ENCODE measurements at places on chromosomes 1 and 21. TPM values are rescaled to one million over a fixed set of nuclear protein-coding genes. Genes with fewer than 3 reads are reported as not detected.

Gene TRIM67
- 0.17 TPM for polyA plus RNA-seq

DNA sequence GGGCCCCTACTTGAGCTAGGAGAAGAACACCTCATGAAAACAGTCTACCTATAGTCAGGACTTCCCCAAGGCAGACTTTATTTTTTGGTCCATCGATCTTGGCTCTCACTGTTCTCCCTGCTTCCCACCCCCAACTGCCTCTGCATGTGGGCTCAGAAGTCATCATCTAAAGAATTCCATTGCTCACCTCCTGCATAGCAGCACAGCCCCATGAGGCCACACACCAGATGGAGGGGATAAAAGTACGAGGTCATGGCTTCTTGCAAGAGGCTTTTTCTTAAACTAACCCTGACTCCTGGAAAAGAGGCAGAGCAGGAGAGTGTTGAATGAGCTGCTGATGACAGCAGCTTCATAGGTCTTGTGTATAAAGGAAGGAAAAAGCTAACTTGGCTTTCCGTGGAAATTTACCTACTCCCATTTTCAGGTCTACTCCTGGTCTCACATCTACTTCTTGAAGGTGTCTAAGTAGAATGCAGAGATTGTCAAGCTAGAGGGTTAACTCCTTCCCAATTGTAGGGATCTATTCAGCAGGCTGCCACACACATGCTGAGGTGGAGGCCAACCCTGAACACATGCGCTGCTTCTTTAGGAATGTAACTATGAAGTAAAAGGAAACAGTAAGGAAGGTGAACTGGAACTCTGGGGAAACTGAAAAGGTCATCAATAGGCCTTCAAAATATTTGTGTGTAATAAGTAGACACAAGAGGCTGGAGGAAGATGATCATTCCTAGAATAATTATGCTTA is 18.7 kb downstream of the WNT2B start:
- DNase-seq: no peak

Gene APOBEC4
- not detected for polyA plus RNA-seq

- DNase-seq: no peak
Observed at GRCh38 chr1:44049839-44050238, 18.6 kb upstream of the SLC6A9 start.

DNA sequence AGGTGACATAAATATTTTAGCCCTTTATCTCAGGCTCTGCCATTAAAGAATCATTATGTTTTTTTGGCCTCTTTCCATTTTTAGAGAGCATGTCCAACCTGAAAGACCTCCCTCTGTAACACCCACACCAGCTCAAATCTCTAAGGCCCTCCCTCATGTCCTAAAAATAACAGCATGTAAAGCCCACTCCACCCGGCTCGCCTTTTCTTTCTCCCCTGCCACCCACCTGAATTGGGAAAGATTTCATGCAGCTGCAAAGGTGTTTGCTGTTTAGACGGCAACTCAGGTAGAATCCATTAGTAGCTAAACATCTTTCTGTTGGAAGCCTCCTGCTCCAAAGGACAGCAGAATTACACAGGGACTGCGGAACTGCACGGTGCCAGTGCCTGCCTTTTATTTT is 79.9 kb downstream of the DMRTA2 start:
- DNase-seq: no peak

Gene EDN2
- polyA plus RNA-seq: 3.4 TPM

DNA sequence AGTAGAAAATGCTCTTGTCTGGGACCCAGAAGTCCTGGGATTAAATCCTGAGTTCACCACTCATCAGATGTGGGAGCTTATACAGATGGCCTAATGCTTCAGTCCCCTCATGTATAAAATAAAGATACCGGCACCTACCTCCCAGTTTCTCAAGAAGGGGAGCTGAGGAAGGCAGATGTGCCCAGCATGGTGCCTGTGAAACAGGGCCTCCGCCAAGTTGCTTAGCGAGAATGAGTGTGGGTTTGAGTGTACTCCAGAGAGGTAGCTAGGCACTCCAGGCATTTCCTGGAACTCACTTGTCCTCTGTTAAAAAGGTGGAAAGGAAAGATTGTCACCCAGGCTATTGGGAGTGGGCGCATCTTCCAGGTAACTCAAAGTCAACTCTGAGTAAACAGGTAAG is 37.8 kb downstream of the IER5 start:
- no peak for DNase-seq

Gene CAMSAP2
- polyA plus RNA-seq: 42.8 TPM

- DNase-seq: no peak
Observed at GRCh38 chr1:216607067-216607697, 116.0 kb downstream of the ESRRG start.

- DNase-seq: no peak
Observed at GRCh38 chr1:23599125-23599524, 39.8 kb upstream of the ID3 start.

Gene SYCP1
- 0.23 TPM for polyA plus RNA-seq

DNA sequence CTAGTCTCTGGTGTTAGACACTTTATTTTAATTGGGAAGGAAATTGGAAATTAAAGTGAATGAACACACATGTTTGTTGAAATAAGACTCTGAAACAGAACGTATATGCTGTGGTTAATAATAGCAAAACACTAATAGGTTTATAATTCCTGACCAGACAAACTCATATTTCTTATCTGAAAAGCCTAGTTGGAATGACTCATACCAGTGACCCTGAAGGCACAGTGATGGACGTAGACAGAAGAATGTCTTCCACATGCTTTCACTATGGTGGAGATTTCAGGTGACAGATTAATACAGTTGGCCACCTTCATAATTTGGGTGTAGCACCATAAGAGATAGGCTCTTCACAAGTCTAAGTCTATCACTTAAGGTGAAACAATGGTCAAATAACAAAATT is 83.0 kb upstream of the COL11A1 start:
- no peak for DNase-seq

DNA sequence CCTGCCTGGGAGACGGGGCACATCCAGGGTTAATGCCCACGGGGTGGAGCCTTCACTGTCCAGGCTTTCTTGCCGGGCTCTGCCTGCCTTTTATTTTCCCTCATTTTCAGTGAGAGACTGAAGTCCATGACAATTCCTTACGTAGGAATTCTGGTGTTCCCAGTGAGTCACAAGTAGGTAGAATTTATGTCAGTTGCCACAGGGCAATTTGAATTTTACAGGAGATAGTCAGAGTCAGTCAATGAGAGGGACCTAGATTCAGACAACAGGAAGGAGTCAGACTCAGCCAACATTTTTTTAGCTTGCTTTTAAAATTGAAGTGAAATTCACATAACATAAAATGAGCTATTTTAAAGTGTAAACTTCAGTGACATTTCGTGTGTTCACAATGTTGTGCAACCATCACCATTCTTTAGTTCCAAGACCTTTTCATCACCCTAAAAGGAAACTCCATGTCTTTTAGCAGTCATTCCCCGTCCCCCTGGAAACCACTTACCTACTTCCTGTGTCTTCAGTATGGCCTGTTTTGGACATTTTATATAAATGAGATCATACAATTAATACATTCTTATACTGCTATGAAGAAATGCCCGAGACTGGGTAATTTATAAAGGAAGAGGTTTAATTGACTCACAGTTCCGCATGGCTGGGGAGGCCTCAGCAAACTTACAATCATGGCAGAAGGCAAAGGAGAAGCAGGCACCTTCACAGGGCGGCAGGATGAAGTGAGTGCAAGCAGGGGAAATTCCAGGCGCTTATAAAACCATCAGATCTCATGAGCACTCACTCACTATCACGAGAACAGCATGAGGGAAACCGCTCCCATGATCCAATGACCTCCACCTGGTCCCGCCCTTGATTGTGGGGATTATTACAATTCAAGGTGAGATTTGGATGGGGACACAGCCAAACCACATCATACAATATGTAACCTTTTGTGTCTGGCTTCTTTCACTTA is 14.6 kb downstream of the AJAP1 start:
- DNase-seq: no peak

GRCh38 chr1:217088011-217088410 is 364.8 kb upstream of the ESRRG start:
- DNase-seq: no peak

DNA sequence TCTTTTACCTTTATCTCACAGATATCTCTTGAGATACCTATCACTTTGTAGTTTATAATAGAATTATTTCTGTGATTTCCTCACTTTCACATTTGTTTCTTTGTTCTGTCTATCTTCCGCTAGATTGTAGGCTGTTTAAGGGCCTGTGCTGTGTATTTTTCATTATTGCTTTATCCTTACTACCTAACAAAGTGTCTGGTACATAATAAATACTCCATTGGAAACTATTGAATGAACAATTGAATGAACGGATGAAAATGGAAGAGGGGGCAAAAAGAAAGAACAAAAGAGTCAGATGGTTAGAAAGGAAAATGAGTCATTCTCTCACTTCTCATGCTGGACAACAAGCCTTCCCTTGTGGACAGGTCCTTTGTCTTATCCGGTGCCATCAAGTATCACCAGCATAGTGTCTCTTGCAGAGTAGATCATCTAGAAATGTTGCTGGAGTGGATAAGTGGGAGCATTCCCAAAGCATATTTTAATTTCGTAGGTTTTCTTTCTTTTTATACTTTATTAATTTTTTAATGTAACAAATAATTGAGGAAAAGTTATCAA is 159.8 kb downstream of the NEK7 start:
- no peak for DNase-seq

Gene BEND5
- polyA plus RNA-seq: 26.0 TPM

Gene SMG7
- 62.3 TPM for polyA plus RNA-seq

Gene CELA3A
- not detected for polyA plus RNA-seq

Gene TRIM17
- 4.6 TPM for polyA plus RNA-seq

DNA sequence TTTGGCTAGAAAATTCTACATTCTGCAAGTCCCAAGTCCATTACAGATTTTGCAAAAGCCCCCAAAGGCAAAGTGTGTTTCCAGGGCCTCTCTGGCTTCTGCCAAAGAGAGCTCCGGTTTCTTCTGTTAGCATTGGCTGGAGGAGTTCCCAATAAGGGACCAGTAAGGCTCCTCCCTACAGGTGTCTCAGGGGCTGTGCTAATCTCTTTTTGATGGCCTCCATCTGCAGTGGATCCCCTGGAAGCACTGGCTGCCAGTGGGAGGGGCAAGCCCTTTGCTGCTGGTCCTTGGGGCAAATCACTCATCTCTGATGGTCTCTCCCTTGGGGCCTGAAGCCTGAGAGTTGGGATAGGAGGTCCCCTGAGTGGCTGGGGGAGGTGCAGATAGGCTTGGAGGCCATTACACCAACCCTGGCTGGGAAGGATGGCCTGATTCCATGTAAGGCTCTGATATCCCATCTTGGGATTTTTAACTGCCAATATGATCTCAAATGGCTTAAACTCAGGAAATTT is 89.1 kb upstream of the USP24 start:
- no peak for DNase-seq

- no peak for DNase-seq
Observed at GRCh38 chr1:235946571-235946981, 79.9 kb upstream of the LYST start.

GRCh38 chr1:196607981-196608380 is 259 bp downstream of the KCNT2 start:
- no peak for DNase-seq

- no peak for DNase-seq
Observed at GRCh38 chr1:109050228-109050995, 8.5 kb upstream of the WDR47 start.

- no peak for DNase-seq
Observed at GRCh38 chr1:202952818-202953217, 5.3 kb downstream of the ADIPOR1 start.

Gene TNFRSF8
- 0.28 TPM for polyA plus RNA-seq

Gene BACH1
- polyA plus RNA-seq: 40.3 TPM

DNA sequence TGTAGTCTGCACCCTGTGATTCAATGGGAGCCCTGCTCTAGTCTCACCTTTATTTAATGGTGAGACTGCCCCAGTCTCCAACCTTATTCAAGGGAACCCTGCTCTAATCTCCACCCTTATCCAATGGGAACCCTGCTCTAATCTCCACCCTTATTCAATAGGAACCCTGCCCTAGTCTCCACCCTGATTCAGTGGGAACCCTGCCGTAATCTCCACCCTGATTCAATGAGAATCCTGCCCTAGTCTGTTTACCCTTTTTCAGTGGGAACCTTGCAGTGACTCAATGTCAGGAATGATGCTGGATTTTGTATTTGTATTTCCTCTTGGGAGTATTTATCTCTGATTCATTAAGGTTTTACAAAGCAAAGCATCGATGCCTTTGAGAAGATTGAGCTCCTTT is 39.5 kb downstream of the TRPM2 start:
- no peak for DNase-seq

DNA sequence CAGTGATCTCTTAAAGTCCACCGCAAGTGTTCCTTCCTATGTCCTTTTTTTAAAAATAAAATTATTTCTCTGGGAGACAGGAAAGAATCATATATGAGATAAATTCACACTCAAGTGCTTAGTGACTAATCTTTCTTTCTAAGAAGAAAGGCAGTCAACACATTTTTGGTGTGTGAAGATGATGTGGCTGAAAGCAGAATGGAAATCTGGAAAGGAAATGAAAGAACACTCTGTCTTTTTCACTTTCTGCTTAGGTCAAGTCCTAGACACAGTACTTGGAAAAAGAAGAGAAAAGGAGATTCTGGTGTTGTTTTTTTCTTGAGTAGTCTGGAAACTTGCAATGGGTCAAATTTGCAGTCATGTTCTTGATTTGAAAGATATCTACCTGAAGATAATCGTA is 45.5 kb upstream of the PRRX1 start:
- no peak for DNase-seq

GRCh38 chr1:54984131-54984842 is 3.9 kb downstream of the TMEM61 start:
- DNase-seq: no peak

DNA sequence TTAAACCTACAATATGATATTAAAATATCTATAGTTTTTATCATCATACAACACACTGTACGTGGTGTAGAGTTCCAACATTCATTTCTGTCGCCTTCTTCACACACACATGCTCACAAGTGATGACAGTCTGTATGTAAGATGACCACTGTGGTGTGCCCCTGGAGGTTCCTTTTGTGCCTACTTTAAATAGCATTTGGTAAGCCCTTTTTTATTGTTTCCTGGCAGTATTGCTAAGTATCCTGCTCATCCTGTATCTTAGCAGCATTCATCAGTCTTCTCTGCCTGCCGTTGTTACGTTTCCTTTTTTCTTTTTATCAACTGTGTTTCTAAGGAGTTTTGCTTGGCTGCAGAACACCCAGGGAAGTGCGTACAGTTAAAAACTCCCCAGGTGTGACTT is 231.4 kb downstream of the CHRM3 start:
- DNase-seq: no peak

DNA sequence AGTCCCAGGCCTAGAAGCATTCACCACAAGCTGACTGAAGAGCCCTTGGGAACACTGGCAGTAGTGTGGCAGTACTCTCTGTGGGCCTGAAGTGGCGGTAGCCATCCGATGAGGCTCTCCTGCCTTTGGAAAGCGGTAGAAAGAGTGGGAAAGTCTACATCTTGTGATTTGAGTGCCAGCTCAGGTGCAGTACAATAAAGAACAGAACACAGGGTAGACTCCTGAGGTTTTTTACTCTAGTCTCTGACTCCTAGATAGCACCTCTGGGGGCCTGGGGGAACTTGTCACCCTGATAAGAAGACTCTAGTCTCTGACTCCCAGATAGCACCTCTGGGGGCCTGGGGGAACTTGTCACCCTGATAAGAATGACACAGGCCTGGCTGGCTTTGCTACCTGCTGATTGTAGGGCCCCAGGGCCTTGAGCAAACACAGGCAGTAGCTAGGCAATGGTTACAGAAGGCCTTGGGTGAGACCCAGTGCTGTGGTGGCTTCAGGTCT is 18.0 kb upstream of the IL20 start:
- no peak for DNase-seq

GRCh38 chr21:45031571-45032191 is 42.7 kb upstream of the ADARB1 start:
- DNase-seq: no peak

GRCh38 chr1:29209173-29209572 is 21.6 kb downstream of the MECR start:
- no peak for DNase-seq

Gene TMEM81
- polyA plus RNA-seq: 3.3 TPM
